ENCODE measurements at places on chromosomes 3 and 15. TPM values are rescaled to one million over a fixed set of nuclear protein-coding genes. Genes with fewer than 3 reads are reported as not detected.

TRPM1 gene
- total RNA-seq: not detected

GRCh38 chr3:23751212-23751723 lies 54.5 kb upstream of the UBE2E1 start:
- DNase-seq: no peak

DNA sequence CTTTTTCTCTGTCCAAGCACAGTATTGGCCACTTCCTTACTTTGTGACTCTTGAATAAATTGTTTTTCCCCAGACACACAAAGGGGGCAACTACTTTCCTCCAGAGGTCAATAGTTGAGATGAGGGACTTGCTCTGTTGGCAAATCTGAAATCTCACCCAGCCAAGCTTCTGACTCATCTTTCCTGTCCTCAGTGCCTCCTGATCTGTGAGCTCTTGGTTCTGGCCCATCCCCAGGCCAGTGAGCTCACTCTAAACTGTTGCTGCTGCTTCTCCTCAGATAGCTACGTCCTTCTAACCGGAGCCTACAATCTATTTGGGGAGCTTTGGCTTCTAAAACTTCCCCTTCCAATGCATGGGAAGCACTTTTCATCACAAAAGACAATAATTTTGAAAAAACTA lies 50.0 kb upstream of the NMD3 start:
- no peak for DNase-seq

DNA sequence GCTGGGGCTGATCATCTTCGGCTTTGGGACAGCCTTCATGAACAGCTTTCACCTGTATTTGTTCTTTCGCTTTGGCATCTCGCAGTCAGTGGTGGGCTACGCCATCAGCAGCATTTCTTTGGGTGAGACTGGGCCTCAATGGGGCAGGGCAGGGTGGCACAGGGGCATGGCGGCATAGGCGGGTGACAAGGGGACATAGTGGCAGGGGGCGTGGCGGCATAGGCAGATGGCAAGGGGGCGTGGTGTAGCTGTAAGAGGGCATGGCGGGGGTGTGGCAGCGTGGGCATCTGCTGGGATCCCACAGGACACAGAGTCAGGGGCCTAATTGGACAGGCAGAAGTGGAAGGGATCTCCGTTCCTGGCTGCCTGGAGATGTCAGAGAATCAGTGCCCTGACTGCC lies 25.5 kb downstream of the SLC22A14 start:
- no peak for DNase-seq
